ENCODE measurements at places on chromosomes 11 and 22.

DNA sequence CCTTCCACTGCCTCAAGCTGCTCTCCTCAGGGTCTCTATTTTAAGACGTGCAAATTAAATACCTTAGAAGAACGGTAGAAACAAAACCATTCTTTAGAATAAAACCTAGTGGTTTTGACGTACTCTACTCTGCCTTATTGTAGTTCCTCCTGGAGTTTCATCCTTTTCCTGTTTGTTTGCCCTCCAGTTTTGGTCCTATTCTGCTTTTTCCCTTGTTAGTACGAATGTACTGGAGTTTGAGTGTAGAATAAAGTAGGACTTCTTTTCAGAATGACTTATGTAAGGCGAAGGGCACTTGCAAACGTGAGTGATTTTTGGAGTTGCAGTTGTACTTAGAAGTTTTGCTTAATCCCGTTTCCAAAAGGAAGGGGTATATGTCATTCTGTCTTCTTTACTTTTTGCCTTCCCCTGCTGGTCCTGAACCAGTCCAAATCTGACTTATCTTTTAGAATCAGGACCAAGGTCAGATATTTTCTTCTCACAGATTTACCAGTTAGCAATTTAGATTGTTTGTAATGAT lies 1.4 kb downstream of the SIK2 start:
- no peak for DNase-seq

- DNase-seq = no peak
Observed at GRCh38 chr11:122706291-122707088, 51.0 kb downstream of the UBASH3B start.

GRCh38 chr11:3669742-3670183 lies 1.4 kb downstream of the CHRNA10 start:
- DNase-seq = no peak

DNA sequence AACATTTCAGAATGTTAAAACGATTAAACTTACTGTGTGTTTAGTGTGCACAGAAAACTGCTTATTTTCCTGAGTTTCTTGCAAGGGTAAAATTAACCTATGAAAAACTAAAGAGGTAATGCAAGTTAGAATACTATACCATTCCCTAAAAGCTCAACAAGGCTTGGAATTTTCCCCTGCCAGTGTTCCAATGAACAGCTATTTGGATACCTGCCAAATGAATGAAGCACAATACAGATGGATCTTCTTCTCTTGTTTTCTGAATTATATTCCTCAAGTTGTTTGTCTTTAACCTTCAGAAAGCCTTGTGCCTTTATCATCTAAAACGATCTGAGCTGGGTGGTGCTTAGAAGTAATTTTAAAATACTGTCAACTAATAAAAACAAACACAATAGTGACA lies 204.5 kb downstream of the LRRC4C start:
- no peak for DNase-seq

GRCh38 chr11:68200639-68201038 lies 12.5 kb downstream of the KMT5B start:
- DNase-seq = peak; percentile 2

DNA sequence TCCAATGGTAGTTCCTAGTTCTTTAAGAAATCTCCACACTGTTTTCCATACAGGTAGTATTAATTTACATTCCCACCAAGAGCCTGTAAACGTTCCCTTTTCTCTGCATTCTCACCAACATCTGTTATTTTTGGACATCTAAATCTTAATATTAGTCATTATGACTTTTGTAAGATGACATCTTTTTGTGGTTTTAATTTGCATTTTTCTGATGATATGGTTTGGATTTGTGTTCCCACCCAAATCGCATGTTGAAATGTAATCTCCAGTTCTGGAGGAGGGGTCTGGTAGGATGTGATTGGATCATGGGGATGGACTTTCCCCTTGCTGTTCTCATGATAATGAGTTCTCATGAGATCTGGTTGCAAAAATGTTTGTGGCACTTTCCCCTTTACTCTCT lies 89.0 kb downstream of the MUC15 start:
- DNase-seq = no peak

- no peak for DNase-seq
Observed at GRCh38 chr11:126518972-126519690, 163.6 kb downstream of the ST3GAL4 start.

- DNase-seq = no peak
Observed at GRCh38 chr11:73804712-73805111, 17.0 kb downstream of the MRPL48 start.

DNA sequence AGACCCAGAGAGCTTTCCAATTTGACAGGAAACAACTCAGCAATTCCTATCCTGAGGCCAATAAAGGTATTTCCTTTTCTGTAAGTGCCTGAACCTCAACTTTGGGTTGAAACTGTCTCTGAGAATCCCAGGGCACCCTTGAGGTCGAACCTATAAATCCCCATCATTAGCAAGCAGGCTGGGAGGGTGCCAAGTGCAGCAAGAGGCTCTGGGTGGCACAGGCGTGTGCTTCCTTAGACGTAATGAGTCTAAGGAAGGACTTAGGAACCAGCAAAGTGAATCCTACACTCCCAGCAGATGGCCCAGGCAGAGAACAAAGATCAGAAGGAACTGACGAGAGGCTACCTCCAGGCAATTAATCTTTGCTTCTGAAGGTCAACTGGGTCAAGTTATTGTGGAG lies 234.3 kb upstream of the NARS2 start:
- no peak for DNase-seq

GRCh38 chr11:83035070-83035854 lies 36.4 kb downstream of the RAB30 start:
- DNase-seq = no peak

GRCh38 chr11:82041764-82042163 lies 691.9 kb downstream of the FAM181B start:
- no peak for DNase-seq

- DNase-seq = no peak
Observed at GRCh38 chr22:31350410-31350863, 4.3 kb upstream of the PATZ1 start.

DNA sequence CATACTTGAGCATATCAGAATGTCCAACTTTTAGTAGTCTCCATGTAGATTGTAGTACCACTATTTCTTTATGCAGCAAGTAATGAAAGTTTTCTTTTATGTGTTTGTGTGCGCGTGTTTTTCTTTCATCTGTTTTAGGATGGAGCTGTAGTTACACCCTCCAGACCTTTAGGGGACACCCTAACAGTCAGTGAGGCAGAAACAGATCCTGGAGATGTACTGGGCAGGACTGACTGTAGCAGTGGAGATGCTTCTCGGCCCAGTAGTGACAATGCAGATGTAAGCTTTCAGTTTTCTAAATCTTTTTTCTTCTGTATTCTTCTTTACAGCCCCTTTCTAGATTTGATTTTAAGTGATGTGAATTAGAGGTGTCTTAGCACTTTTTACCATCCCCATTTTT lies 79.9 kb upstream of the GRIK4 start:
- no peak for DNase-seq

GRCh38 chr11:854601-855329 lies 12.1 kb downstream of the TSPAN4 start:
- DNase-seq = no peak

GRCh38 chr11:35317253-35317652 lies 102.1 kb downstream of the SLC1A2 start:
- DNase-seq = no peak

- DNase-seq = no peak
Observed at GRCh38 chr11:130022799-130023198, 20.2 kb upstream of the PRDM10 start.

GRCh38 chr22:33400891-33401290 lies 342.7 kb upstream of the SYN3 start:
- no peak for DNase-seq

DNA sequence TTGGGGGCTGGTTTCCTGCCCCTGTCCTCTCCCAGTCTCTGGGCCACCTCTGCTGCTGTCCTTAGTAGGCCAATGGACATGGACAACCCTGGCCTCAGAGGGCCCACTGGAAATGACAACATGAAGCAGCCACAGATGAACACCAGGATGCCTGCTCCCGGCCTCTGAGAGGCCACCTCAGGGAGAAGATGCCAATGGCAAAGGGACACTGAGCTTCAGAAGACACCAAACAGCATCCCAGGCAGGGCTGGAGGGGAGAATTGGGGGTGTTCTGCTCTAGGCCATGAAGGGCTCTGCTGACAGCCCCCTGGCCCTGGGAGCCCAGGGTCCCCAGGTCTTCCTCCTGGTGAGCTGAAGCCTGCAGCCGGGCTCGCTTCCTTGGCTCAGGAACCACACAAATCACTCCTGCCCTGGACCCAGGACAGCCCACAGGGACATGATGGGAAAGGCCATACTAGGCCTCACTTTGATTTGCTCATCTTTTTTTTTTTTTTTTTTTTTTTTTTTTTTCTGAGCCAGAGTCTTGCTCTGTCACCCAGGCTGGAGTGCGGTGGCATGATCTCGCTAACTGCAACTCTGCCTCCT lies 45.3 kb downstream of the TPBGL start:
- no peak for DNase-seq

GRCh38 chr11:120682866-120683265 lies 171.3 kb downstream of the GRIK4 start:
- DNase-seq = no peak

DNA sequence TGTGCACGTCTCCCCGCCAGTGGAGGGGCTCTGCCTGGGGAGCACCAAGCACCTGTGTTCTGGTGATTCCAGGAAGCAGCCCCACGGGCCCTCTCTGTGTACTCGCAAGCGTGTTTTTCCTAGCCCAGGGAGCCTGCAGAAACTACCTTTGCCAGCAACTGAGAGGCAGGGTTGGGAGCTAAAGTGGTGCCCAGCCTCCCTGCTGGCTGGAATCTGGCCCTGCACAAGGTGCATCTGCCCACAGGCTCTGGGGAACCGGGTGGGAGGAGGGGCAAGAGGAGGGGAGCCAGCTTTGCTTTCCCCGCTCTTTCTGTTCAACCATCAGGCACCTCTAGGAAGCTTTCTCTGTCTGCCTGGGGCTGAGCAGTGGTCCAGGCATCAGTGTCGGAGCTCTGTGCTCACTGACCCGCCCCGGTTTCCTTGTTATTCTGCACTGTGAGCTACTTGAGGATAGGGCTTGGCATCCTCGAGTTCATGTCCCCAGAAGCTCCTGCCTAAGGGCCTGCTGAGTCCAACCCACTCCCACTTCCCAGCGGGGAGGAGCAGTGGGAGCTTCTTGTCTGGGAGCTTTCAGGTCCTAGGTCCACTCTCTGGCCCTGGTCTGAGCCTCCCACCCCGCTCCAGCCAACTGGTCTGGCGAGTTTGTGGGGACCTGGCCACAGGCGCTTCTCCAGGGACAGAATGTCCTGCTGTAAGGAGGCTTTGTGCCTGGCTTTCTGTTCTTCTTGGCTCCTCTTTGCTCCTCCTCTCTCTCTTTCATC lies 14.9 kb downstream of the DAGLA start:
- no peak for DNase-seq

GRCh38 chr11:34104680-34105078 lies 750 bp upstream of the NAT10 start:
- no peak for DNase-seq

DNA sequence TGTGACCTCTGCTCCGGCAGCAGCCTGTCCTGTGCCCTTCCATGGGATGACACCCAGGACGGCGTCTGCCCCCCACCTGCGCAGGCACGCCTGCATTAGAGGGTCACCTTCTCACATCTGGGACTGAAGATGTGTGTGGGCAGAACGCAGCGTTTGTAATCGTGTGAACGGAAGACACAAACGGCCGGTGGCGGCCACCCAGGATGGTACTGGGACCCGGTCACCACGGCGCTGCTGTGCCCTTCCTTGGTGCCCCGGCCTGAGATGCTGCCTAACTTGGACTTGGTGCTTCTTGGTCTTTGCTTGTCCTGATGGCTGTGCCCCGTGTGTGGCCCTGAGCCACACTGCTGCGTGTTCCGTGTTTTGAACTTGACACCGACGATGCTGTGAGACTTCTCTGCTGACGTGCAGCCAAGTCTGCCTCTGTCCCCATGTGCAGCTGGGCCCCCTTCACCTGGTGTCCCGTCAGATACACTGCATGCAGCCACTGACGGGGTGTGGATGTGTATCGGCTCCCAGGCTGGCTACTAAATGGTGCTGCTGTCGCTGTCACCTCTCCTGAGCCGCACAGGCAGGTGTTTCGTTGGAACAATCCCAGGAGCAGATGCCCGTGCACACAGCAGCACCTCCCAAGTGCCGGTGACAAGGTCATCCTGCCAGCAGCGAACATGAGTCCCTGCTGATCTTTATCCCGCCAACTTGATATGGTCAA lies 21.4 kb downstream of the YPEL1 start:
- DNase-seq = no peak

GRCh38 chr11:128301756-128302155 lies 285.6 kb downstream of the ETS1 start:
- DNase-seq = no peak

DNA sequence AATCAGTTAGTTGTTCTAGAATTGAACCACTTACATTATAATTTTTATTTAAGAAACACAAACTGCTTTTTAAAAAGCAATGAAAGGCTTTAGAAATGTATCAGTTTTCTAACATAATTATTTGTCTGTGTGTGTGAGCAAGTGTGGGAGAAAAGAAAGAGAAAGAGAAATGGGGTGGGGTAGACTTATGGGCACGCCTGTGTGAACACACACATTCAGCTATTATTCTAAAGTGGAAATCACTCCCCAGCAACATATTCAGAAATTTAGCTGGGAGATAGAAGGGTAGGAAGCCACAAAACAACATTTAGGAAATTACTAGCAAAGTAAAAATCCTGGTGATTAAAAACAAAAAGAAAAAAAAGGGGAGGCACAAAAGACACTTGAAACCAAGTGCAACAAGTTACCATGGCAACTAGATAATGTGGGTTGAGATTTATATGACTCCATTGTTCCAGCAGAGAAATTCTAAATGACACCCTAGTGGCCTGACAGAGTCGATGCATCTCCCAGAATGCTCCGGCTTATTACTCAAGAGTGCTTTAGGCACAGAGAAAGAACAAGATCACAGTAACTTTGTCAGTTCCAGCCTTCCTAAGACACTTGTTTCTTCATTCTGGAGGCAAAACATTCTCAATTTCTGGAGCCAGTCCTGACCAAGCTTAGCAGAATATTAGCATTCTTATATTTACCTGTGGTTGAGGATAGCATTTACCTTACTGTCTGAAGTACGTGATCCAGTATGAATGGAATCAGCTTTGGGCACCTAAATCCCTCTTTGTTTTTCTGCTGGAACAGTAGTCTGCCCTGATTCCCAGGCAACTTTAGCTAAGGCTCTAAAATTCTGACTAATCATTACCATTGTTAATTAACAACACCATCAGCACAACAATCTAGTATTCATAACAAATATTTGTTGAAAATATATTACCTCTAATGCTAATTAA lies 444.4 kb downstream of the DLG2 start:
- no peak for DNase-seq

GRCh38 chr11:109970516-109971183 lies 122.5 kb upstream of the ZC3H12C start:
- DNase-seq = no peak

DNA sequence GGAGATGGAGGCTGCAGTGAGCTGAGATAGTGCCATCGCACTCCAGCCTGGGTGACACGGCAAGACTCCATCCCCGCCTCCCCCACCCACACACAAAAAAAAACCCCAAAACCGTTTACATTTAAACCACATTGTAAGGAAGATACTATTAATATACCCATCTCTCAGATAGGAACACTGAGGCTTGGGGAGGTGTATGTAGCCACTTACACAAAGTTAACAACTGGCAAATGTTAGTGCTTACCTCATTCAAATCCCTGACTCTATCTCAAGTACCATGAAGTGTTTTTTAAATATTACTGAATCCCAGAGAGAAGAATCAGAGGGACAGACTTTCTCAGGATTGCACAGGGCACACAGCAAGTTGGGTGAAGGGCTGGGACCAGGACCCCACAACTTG lies 164.5 kb downstream of the MIAT start:
- DNase-seq = no peak

GRCh38 chr11:112634551-112634950 lies 326.7 kb upstream of the NCAM1 start:
- DNase-seq = no peak

Data from amniotic stem cell (primary cell).